Fibroblast of villous mesenchyme (primary cell): ENCODE measurements at places on chromosomes 1 and 21. TPM values are rescaled to one million over a fixed set of nuclear protein-coding genes. Genes with fewer than 3 reads are reported as not detected.

- DNase-seq: peak; percentile 69
Observed at GRCh38 chr1:31327381-31327780, 30.5 kb downstream of the ZCCHC17 start.

GRCh38 chr1:20476265-20477038 lies 9.6 kb downstream of the CAMK2N1 start:
- DNase-seq: peak; percentile 65

The RBP7 gene
- 0.43 TPM in 1 of 2 replicates, not detected in the other for total RNA-seq

- no peak for DNase-seq
Observed at GRCh38 chr1:3067301-3067670, 1.7 kb upstream of the PRDM16 start.

- DNase-seq: no peak
Observed at GRCh38 chr21:34782506-34783360, 113.9 kb downstream of the CLIC6 start.

The SYT2 gene
- total RNA-seq: under 0.01 TPM in 1 of 2 replicates, not detected in the other

GRCh38 chr1:34839526-34840305 lies 19.8 kb downstream of the SMIM12 start:
- DNase-seq: no peak

- DNase-seq: no peak
Observed at GRCh38 chr1:71464016-71464415, 383.2 kb upstream of the ZRANB2 start.

DNA sequence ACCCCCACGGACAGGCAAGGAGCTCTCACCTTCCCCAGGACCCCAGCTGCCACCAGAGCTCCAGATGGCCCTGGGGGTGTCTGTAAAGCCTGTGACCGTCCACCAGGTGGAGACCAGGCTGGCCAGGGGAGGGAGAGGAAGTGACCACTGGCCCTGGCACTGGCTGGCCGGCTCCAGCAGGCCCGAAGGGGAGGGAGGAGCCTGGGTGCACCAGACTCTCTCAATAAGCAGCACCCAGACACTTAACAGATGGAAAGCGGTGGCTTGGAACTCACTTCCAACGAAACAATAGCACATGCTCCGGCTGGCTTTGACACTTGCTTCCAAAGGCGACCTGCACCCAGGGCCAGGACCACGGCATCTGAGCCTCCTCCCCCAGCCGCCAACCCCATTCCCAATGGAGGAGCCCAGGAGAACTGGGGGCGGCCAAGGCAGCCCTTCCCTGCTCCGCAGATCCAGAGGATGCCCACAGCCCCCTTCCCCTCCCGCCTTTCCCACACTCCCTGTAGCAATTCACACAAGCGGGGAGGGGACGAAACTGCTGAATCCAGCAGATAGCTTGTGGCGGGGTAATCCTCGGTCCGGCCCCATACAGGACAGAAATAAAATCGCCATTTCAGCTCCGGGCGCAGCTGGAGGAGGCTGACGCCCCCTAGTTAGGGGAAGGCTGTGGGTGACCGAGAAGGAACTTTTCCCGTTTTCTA lies 742 bp upstream of the PDE9A start:
- peak; percentile 76 for DNase-seq

The SH3BGR gene
- total RNA-seq: 2.2 and 2.6 TPM in 2 replicates

The IL20 gene
- total RNA-seq: 0.32 and 0.86 TPM in 2 replicates

DNA sequence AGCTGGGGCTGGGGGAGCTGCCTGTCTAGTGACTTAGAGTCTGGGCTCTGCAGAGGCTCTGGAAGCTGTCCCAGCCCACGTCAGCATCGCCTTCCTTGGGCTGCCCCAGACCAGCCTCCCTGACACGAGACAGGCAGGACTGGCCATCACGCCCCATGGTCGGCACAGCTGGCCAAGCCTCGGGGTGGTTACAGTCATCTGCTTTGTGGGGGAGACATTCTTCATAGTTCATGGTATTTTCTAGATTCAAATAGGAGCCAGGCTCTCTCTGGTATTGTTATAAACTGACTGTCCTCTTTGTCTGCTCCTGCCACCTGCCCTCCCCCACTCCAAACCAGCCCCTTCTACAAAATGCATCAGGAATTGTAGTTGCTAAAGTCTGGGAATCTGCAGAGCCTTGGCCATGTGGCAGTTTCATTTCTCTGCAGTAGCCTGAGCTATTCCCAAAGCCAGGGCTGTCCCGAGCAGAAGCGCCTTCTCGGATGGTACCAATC lies 29.4 kb downstream of the OLFML2B start:
- peak; percentile 73 for DNase-seq

- no peak for DNase-seq
Observed at GRCh38 chr1:225638853-225639252, 14.1 kb downstream of the ENAH start.

The INTS7 gene
- total RNA-seq: 14.5 and 22.9 TPM in 2 replicates
